ENCODE measurements at places on chromosomes 3 and 15. TPM values are rescaled to one million over a fixed set of nuclear protein-coding genes. Genes with fewer than 3 reads are reported as not detected.

ONECUT1 gene
- total RNA-seq = 0.18 TPM

- no peak overlapping the region for H3K4me3 ChIP-seq
- no peaks in the 10 kb centered on the region for H3K36me3 ChIP-seq
- no peak for DNase-seq
These were observed 576.3 kb upstream of the NECTIN3 start for GRCh38 chr3:110495201-110495927.

GRCh38 chr3:12622335-12622734, 41.6 kb downstream of the RAF1 start:
- peak overlapping the region; percentile 80 for H3K27ac ChIP-seq
- H3K36me3 ChIP-seq = peaks cover 5% of the 10 kb centered on the region
- H3K27me3 ChIP-seq = no peaks in the 10 kb centered on the region
- no peak overlapping the region for H3K4me3 ChIP-seq
- DNase-seq = no peak

DNA sequence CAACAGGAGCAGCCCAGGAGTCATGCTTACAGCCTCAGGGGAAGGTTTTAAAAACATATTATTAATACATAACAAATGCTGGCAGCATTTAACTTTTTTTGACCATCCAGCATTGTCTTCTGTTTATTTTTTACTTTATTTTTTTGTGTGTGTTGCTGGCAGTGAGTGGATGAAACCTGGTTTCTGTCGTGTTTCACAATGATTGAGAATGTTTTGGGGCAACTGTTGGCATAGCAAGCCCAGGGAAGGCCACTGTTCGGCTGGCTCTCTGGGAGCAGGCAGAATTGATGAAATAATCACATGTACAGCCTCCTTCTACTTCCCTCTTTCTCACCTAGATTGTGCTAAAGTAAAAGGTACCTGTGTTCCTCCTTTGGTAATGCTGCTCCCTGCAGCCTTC, 190.2 kb downstream of the NR1D2 start:
- H3K27ac ChIP-seq = no peak overlapping the region
- H3K27me3 ChIP-seq = no peaks in the 10 kb centered on the region
- H3K36me3 ChIP-seq = peaks cover 3% of the 10 kb centered on the region
- H3K4me1 ChIP-seq = peaks cover 21% of the 10 kb centered on the region
- DNase-seq = no peak
- H3K4me3 ChIP-seq = no peak overlapping the region

PPP1R14D gene
- total RNA-seq = 1.7 TPM

DNA sequence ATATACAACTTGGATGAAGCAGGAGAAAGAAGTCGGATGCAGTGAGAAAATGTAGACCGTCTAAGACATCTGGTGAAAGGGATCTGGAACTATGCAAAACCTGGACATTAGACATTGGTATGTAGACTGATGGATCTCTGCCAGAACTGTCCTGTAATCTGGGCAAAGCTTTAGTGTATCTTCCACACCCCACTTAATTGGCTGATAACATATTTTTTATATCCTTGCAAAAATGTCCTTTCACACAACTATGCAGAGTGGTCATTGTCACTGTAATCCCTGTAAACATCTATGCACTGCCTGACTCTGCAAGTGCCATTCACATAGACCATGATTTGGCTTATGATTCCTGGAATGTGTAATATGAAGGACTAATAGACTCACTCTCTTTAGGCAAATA, 163.1 kb downstream of the TUSC7 start:
- no peaks in the 10 kb centered on the region for H3K27me3 ChIP-seq
- no peak overlapping the region for H3K4me3 ChIP-seq
- DNase-seq = no peak
- H3K4me1 ChIP-seq = peaks cover 2% of the 10 kb centered on the region

DNA sequence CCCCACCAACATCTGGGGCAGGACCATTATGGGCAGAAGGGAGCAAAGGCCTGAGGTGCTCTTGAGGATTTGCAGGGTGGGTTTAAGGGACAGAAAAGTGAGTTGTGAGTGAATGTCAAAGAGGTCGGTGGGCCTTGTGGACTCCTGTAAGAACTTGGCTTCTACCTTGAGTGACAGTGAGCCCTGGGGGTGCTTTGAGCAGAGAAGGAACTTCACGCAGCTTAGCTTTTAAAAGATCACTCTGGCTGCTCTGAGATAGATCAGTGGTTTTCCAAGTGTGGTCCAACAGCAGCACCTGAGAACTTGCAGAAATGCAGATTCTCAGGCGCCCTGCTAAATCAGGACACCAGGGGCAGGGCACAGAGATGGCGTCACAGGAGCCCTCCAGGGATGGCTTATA, 15.3 kb upstream of the ALAS1 start:
- no peaks in the 10 kb centered on the region for H3K36me3 ChIP-seq
- H3K4me3 ChIP-seq = no peak overlapping the region

DNA sequence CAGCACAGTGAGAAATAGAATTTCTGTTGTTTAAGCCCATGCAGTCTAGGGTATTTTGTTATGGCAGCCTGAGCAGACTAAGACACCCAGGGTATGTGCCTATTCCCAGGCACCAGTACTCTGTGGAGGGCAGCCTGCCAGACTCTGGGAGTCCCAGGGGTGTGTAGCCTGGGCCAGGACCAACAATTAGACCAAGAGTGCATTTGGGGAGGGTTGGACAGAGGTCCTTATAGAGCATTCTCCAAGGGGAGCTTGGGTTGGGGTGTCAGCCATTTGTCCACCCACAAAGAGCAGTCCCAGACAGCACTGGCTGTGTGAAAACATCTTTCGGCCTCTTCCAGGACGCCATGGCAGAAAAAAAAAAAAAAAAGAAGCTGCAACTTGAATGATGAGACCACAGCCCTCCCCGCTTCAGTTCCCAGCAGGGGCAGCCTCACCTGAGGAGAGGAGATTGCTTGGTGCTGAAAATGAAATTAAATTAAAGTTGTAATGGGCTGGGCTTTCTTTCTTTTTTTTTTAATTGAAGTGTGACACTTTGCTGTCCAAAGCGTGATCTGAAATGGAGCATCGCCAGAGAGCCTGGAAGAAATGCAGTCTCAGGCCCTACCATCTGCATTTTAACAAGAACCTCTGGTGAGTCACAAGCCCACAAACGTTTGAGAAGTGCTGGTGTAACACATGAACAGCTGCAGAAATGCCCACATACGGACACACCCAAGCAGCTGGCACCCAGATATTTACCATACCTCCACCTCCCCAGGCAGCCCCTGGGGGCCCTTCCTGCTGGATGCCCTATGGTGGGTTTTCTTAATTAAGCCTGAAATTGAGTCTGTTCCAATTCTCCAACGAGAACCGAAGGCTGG, 21.3 kb upstream of the CAV3 start:
- DNase-seq = no peak
- peaks cover 5% of the 10 kb centered on the region for H3K4me1 ChIP-seq
- no peaks in the 10 kb centered on the region for H3K36me3 ChIP-seq

GRCh38 chr15:99344639-99345038, 93.4 kb downstream of the LRRC28 start:
- H3K4me3 ChIP-seq = no peak overlapping the region
- H3K36me3 ChIP-seq = peaks cover 18% of the 10 kb centered on the region
- H3K27me3 ChIP-seq = no peaks in the 10 kb centered on the region
- H3K27ac ChIP-seq = no peak overlapping the region
- peaks cover 33% of the 10 kb centered on the region for H3K4me1 ChIP-seq

DNA sequence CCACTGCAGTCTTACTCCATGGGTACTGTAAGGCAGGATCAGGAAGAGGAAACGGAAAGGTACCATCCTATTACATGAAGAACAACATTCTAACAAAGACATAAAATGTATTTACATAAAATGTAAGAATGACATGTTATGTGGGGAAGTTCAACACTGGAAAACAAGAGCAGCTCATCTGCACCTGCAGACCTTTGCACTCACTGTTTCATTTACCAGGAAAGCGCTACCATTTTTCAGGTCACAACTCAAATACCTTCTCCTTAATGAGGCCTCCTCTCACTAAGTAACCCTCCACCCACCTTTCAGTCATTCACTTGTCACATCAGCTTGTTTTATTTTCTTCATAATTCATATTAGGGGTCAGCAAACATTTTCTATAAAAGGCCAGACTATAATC, 2.6 kb downstream of the TMCC1 start:
- H3K27ac ChIP-seq = peak overlapping the region; percentile 79
- H3K27me3 ChIP-seq = no peaks in the 10 kb centered on the region
- H3K4me3 ChIP-seq = no peak overlapping the region
- DNase-seq = no peak
- peaks cover 2% of the 10 kb centered on the region for H3K36me3 ChIP-seq

- H3K36me3 ChIP-seq = peaks cover 13% of the 10 kb centered on the region
- peaks cover 33% of the 10 kb centered on the region for H3K4me1 ChIP-seq
- H3K4me3 ChIP-seq = no peak overlapping the region
- peak overlapping the region; percentile 84 for H3K27ac ChIP-seq
These were observed 26.5 kb downstream of the PLOD2 start for GRCh38 chr3:146134348-146135117.

DNA sequence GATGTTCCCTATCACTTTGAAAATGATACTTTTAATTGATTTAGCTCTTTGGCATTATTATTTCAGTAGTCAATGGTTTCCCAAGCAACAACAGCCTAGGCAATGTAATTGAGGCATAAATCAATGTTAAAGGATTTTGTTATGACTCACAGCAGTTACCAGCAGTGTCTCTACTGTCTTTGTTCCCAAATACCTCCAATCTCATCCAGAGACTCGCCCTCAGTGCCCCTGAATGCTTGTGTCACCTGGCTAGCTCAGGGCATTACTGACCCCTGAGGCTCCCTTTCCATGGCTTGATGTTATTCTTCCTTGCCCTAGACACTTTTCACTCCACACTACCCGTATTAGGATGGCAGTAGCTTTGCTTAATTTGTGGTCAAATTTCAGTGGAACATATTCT, 227.2 kb downstream of the SQOR start:
- no peak overlapping the region for H3K4me3 ChIP-seq
- H3K27ac ChIP-seq = no peak overlapping the region
- H3K4me1 ChIP-seq = peaks cover 7% of the 10 kb centered on the region
- no peaks in the 10 kb centered on the region for H3K36me3 ChIP-seq
- H3K27me3 ChIP-seq = no peaks in the 10 kb centered on the region
- DNase-seq = no peak

GOLGA8S gene
- total RNA-seq = 0.50 TPM

DNA sequence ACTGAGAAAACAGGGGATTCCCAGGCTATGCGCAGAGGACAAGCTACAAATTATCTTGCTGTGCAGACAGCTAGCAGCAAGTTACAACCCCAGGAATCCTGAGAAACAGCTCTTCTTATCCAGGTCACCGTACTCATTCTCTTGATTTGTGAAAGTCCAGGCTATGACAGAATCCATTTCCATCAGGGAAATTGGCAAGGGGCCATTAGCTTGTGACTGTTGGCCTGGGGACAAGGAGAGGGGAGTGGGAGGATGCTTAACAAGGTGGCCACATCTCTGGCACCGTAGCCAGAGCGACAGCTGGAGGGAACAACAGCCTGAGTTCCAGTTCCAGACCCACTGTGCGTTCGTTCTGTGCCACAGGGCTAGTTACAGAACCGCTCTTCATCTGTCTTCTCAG, 44.9 kb upstream of the PLXNA1 start:
- no peak overlapping the region for H3K4me3 ChIP-seq
- no peak overlapping the region for H3K27ac ChIP-seq
- peaks cover 18% of the 10 kb centered on the region for H3K4me1 ChIP-seq
- DNase-seq = no peak
- peaks cover 3% of the 10 kb centered on the region for H3K36me3 ChIP-seq

DAZL gene
- total RNA-seq = not detected

OR5K2 gene
- total RNA-seq = not detected

B3GALNT1 gene
- 36.0 TPM for total RNA-seq

DNA sequence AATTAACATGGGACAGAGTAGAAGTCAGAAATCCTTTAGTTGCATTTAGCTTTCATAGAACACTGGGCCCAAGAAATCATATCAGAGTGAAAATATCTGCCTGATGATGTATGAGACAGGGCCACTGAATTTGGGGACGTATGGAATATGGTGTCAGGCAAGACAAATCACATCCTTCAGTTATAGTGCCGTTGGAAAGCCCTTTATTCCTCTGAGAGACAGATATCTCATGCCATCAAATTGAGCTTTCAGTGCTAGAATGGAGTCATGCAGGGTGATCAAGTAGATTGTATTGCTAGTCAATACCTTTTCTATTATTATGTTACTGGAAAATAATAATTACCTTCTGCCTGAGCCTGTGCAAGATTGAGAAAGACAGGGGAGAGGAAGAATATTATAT, 398.2 kb upstream of the RARB start:
- H3K36me3 ChIP-seq = no peaks in the 10 kb centered on the region
- no peak for DNase-seq
- H3K27me3 ChIP-seq = no peaks in the 10 kb centered on the region
- no peak overlapping the region for H3K4me3 ChIP-seq

DNA sequence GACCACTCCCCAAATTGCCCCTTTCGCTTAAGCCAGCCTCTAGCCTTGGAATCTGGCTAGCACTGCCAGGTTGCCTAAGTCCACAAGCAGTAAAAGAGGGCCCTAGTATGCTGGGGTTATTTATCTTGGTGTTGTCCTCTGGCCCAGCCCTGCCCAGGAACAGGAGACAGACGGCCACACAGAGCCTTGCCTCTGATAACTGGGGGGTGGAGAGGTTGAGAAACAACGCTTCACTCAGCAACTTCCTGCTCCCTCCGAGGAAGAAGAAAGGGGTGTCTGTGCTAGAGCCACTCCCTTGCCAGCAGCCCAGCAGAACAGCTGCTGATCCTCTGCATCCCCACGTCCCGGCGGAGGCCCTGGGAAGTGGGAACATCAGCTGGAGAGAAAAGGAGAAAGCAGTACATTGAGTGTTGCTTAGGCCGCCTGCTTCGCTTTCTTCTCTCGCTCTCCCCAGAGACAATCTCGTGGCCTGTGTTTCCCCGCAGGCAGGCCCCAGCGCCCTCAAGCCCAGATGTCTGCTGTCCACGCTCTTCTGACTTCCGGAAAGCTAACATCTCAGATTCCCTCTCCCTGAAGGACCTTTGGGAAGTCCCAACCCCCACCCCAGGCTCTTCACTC, 22.6 kb upstream of the C3orf70 start:
- H3K4me1 ChIP-seq = peaks cover 10% of the 10 kb centered on the region
- peak overlapping the region; percentile 88 for H3K27ac ChIP-seq
- no peaks in the 10 kb centered on the region for H3K27me3 ChIP-seq
- DNase-seq = no peak
